Head of caudate nucleus (tissue), 42 donors: ENCODE measurements at places on chromosomes 1 and 21.

DNA sequence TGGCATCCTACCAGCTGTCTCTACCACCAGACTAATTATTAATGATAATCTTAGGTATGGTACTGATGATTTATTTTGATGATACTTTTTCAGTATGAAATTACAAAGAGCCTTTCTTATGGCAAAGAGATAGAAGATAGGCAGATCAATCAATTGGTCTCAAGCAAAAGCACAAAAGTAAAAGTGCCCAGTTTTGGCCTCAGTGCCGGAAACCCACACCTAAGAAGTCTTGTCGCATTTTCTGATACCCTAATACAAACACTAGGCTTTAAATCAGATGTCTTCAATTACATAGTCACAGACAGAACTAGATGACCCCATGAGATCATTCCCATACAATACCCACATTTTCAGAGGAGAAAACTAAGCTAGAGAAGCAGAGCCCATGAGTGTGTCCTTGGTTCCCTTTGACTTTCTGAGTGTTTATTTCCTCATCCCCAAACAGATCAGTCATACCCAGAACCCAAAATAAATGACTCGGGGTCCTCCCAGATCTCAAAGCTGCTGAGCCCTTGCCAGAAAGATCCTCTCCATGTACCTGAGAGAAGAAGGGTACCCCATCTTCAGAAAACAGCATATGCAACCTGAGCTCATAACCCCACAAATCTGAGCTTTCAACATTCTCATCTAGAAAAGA, 7.7 kb downstream of the ITPKB start:
- no peak for DNase-seq

GRCh38 chr1:183571678-183572268, 18.5 kb downstream of the NCF2 start:
- DNase-seq = no peak

DNA sequence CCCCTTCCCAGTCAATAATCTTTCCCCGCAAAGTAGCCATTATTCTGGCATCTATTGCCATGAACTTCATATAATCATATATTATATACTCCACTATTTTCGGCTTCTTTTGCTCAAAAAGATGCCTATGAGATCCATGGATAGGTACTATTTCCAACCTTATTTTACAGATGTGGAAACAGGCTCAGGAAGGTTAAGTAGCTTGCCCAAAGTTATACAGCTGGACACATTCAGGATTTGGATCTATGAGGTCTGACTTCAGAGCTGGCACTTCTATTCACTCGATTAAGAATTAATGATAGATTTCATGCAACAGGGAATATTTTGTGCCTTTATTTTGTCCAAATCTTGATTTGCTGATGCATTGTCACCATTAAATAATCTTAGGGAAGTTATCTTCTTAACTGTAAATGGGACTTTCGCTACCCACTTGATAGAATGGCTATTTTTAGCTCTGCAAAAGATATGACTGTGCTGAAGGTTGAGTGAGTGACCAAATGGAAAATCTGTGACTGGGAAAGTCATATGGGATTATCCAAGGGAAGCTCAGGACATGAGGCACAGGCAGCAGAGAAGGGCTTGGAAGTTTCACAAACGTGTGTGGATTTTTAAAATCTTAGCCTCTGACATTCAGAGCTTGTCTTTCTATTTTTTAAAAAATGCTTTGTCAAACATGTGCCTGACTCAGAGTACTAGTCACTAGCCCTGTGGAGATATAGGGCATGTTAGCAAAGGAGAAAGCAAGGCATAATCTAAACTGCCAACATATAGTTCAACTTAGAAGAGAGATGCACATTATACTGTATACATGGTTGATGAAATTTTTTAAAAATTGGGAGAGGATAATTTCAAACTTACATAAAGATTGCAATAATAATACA, 36.5 kb downstream of the GIPC2 start:
- no peak for DNase-seq

- peak; percentile 59 for DNase-seq
Measured at GRCh38 chr1:6148497-6149241, 31.5 kb downstream of the CHD5 start.

DNA sequence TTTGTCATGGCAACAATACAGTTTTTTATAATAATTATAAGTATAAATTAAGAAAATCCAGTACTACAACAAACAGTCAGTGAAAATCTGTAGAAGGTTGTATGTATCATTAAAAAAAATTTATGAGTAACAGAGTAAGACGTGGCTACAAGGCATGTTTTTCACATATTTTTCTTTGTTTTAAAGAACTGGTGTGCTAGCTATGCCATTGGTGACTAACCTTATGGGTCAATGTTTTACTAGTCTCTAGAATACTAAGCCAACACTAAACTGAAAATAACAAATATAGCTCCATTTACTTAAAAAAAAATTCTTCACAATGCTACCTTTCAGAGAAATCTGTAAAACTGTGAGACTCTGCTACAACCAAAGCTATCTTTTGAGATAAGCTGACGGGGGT, 261.5 kb downstream of the ADGRL2 start:
- no peak for DNase-seq

DNA sequence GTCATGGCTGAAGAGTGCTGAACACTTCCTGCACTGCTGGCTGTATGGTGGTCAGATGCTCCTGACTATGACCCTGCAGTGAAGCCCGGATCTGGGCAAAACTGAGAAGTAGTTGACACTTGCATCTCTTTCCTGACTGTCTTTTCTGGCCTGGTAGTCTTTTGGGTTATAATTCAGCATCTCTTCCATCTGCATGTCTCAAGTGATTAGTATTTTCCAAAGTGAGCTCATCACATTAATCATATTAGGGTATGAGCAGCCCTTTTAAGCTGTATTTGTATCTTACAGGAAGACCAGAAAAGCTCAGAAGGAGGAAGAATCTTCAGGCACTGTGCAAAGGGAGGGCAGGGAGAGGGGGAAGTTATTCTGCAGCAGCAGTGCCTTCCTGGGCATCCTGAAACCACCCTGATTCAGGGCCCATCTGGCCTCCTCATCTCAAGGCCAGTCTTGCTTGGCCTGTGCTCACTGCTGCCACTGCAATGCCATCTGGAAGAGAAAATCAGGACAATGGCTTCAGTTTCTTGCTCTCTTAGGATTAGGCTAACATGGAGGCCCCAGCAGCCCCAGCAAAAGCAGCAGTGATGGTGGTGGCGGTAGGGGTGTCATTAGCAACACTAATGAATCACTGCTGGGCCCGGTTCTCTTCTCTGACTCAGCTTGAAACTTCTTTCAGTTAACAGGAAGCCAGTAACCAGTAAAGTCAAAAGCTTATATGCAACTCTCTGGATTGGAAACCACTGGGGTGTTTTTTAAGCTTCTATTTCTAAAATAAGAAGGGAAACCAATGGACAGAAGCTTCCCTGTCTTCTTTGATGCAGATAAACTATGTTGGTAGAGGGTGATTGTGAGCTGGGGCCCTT, 63.3 kb upstream of the WDR26 start:
- DNase-seq = peak; percentile 53

DNA sequence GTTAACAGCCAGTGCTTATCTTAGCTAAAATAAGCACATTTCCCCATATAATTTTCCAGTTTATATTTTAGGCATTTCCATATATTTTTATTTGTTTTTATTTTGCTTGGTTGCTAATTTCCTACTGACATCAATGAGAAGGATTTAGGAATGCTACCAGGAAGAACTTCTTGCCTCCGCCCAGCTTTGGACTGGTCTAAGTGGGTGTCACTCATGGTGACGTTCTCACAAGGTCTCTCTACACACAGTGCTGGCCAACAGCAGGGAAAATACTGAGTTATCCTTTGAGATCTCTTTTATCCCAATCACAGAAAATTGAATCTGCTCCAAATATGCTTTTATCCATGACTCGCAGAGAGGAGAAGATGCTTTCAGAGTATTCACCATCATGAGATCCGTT, 13.2 kb downstream of the MX1 start:
- DNase-seq = no peak

DNA sequence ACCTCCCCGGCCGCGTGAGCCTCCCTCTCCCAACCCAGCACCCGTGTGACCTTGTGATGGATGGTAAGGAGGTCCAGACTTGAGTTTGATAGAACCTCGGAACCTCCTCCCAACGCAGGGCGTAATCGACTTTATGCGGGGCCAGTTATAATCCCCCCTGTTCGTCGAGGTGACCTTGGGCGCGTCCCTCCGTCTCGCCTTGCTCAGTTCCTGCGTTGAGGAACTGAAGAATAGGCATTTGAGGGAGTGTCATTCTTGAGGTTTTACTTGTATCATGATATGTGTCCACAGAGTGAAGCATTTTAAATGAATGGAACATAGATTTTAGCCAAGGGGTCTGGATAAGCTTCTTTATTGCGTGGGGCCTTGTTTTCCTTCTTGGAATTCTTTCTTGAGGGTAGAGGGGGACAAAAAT, 433 bp downstream of the TIMM17A start:
- DNase-seq = no peak

- no peak for DNase-seq
Measured at GRCh38 chr1:14974361-14974760, 179.2 kb upstream of the TMEM51 start.

DNA sequence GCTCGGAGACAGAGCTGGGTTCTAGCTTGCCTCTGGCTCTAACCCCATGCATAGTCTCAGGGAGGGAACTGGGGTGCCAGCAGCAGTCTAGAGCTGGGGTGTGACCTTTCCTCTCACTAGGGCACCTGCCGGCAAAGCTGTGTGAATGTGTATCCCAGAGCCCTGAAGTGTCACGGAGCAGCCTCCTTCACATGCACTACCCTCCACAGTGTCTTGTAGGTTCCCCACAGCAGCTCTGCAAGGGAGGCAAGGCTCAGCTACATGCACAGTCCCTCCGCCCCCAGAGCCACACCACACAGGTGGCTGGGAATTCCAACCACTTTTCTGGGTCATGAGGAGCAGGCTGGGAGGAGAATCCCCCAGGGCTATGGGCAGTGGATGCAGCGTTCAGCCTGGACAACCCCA, 7.7 kb upstream of the HPCA start:
- no peak for DNase-seq

DNA sequence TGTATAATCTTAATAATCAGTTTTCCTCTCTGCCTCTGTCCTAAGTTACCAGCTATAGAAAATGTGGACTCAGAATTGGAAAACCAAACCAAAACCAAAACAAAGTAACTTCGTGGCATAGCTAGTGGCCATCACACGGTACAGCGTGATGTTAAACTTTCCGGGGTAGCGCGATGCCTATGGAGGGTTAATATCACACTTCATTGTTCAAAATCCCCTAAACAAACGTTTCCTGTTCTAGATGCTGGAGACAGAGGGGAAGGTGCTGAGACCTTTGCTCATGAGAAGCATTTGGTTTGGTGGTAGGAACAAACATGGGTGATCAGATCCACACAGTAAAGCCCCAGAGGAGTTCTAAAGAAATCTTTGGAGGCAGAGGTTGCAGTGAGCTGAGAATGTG, 4.9 kb downstream of the AADACL4 start:
- DNase-seq = no peak

GRCh38 chr21:37700641-37701202, 215.5 kb downstream of the KCNJ6 start:
- peak; percentile 15 for DNase-seq

DNA sequence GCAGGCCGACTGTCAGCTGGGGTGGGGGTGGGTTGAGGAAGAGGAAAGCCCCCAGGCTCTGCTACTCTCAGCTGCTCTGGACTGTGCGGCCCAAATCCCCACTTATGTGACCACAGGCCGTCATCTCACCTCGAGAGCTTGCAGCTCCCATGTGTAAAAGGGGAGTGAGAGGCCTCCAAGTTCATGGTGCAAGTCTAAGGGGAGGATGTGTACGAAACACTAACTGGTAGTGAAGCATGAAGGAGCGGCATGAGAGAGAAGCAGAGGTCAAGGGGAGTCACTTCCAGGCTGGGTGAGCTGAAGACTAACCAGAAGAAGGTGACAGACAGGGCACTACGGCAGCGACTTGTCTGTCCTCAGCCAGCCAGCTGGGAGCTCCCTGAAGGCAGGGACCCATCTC, 43.8 kb downstream of the GLIS1 start:
- DNase-seq = no peak

- no peak for DNase-seq
Measured at GRCh38 chr1:200372885-200373181, 37.0 kb downstream of the ZNF281 start.

GRCh38 chr1:84293766-84294165, 7.7 kb upstream of the SAMD13 start:
- DNase-seq = no peak

GRCh38 chr1:177082855-177083693, 81.4 kb downstream of the ASTN1 start:
- DNase-seq = no peak
